ENCODE measurements at places on chromosomes 1 and 21.

DNA sequence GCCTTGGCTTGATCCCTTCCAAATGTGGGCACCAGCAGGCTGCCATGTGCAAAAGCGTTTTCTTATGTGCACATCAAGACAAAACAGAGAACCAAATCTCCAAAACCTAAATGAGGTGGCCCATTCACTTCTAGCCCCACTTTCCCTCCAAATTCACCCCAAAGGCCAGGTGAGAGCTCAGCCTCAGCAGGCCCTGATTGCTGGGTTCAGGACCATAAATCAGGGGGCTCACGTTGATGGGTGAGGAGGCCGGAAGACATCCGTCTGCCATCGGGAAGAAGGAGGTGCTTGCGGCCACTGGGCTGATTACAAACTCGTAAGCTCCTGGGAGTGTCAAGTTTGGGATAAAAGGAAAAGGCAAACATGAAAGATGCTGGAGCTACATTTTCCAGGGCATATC, 86.7 kb upstream of the CLDN14 start:
- no peaks in the 10 kb centered on the region for H3K36me3 ChIP-seq
- no peak overlapping the region for H3K27ac ChIP-seq
- no peaks in the 10 kb centered on the region for H3K4me1 ChIP-seq
- DNase-seq = no peak
- no peak overlapping the region for H3K4me3 ChIP-seq

GRCh38 chr1:110702260-110702659, 27.5 kb upstream of the KCNA3 start:
- H3K4me1 ChIP-seq = no peaks in the 10 kb centered on the region
- no peak overlapping the region for H3K27ac ChIP-seq
- DNase-seq = no peak
- no peaks in the 10 kb centered on the region for H3K27me3 ChIP-seq
- no peak overlapping the region for H3K4me3 ChIP-seq
- no peaks in the 10 kb centered on the region for H3K36me3 ChIP-seq

- no peaks in the 10 kb centered on the region for H3K4me1 ChIP-seq
- no peaks in the 10 kb centered on the region for H3K36me3 ChIP-seq
- no peak for DNase-seq
Observed at GRCh38 chr1:112253366-112253765, 142.6 kb upstream of the CTTNBP2NL start.

DNA sequence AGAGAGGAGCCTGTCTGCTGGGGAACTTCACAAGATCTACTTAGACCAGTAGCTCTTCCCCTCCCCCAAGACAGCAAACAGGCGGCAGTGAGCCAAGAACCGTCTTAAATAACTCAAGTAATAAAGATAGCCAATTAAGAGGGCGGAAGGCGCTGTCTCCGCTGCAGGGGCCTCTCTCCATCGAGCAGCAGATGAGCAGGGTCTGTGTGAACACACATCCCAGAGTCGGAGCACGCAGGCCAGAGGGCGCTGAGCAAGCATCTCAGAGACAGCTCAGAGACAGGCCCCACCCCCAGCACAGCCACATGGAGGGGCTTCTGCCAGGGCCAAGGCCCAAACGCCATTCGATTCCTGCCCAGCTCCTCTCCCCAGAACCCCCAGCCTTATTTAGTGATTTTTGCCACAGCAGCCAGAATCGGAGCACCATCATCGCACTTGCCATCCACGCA, 11.1 kb downstream of the IFFO2 start:
- DNase-seq = no peak
- H3K36me3 ChIP-seq = no peaks in the 10 kb centered on the region
- peak overlapping the region; percentile 71 for H3K27ac ChIP-seq
- H3K4me3 ChIP-seq = no peak overlapping the region

- no peaks in the 10 kb centered on the region for H3K27me3 ChIP-seq
- no peak overlapping the region for H3K27ac ChIP-seq
- DNase-seq = no peak
Observed at GRCh38 chr1:216898801-216899200, 175.6 kb upstream of the ESRRG start.

GRCh38 chr21:32496568-32496967, 84.1 kb downstream of the EVA1C start:
- no peak for DNase-seq
- peaks cover 29% of the 10 kb centered on the region for H3K4me1 ChIP-seq
- peaks cover 31% of the 10 kb centered on the region for H3K36me3 ChIP-seq

GRCh38 chr1:243686159-243686558, 163.9 kb downstream of the AKT3 start:
- H3K36me3 ChIP-seq = no peaks in the 10 kb centered on the region
- no peaks in the 10 kb centered on the region for H3K4me1 ChIP-seq
- no peak overlapping the region for H3K4me3 ChIP-seq

- no peaks in the 10 kb centered on the region for H3K36me3 ChIP-seq
- no peak overlapping the region for H3K27ac ChIP-seq
- no peak for DNase-seq
- peaks cover 16% of the 10 kb centered on the region for H3K4me1 ChIP-seq
Observed at GRCh38 chr1:224482619-224483018, 48.0 kb upstream of the WDR26 start.

- DNase-seq = no peak
- peaks cover 7% of the 10 kb centered on the region for H3K36me3 ChIP-seq
- peaks cover 10% of the 10 kb centered on the region for H3K4me1 ChIP-seq
Observed at GRCh38 chr1:58652651-58653184, 47.1 kb downstream of the MYSM1 start.

GRCh38 chr1:17516303-17517214, 22.9 kb upstream of the ARHGEF10L start:
- no peaks in the 10 kb centered on the region for H3K36me3 ChIP-seq
- no peak overlapping the region for H3K27ac ChIP-seq
- no peak for DNase-seq
- peaks cover 10% of the 10 kb centered on the region for H3K4me1 ChIP-seq
- no peak overlapping the region for H3K4me3 ChIP-seq

DNA sequence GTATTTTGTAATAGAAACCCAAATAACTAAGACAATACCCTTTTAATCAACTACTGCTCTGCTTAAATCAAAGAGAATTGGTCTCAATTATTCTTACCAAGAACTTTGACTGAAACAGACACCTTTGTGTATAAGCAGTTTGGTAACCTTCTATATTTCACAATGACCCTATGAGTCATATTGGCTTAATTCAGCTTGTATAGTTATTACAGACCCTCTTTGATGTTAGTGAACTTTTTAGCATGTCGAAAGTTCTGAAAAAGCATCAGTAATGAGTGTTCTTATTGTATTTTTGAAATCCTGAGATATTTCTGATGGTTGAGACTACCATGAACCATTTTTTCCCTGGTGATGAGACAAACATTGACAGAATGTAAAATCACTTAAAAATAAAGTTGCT, 43.3 kb upstream of the RABGAP1L start:
- H3K27me3 ChIP-seq = no peaks in the 10 kb centered on the region
- no peak overlapping the region for H3K4me3 ChIP-seq
- no peak for DNase-seq
- H3K27ac ChIP-seq = no peak overlapping the region
- no peaks in the 10 kb centered on the region for H3K4me1 ChIP-seq
- H3K36me3 ChIP-seq = no peaks in the 10 kb centered on the region

GRCh38 chr1:213720032-213720431, 267.7 kb upstream of the PROX1 start:
- H3K27ac ChIP-seq = no peak overlapping the region
- H3K36me3 ChIP-seq = no peaks in the 10 kb centered on the region
- H3K27me3 ChIP-seq = no peaks in the 10 kb centered on the region
- H3K4me1 ChIP-seq = peaks cover 5% of the 10 kb centered on the region
- H3K4me3 ChIP-seq = no peak overlapping the region

DNA sequence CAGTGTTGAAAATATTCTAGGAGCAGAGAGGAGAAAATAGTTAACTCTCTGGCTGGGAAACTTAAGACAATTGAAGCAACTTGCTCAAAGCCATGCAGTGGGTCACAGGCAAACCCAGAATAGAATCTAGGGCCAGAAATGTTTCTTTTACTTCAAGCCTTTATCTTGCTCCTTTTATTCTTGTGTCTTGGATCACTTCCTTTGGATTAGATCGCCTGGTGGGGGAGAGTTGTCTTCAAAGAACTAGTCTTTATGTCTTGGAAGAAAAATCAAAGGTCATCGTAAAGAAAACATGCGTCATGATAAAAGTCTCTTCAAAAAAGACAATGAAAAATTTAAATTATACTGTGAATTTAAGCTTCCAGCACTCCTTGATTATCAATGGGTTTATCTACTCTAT, 493.6 kb upstream of the USP24 start:
- H3K27me3 ChIP-seq = no peaks in the 10 kb centered on the region
- no peak for DNase-seq
- H3K4me1 ChIP-seq = no peaks in the 10 kb centered on the region
- H3K27ac ChIP-seq = no peak overlapping the region
- H3K4me3 ChIP-seq = no peak overlapping the region
- H3K36me3 ChIP-seq = no peaks in the 10 kb centered on the region

GRCh38 chr1:198276241-198276640, 119.4 kb downstream of the NEK7 start:
- no peak overlapping the region for H3K27ac ChIP-seq
- H3K4me1 ChIP-seq = no peaks in the 10 kb centered on the region
- DNase-seq = no peak
- H3K27me3 ChIP-seq = no peaks in the 10 kb centered on the region

DNA sequence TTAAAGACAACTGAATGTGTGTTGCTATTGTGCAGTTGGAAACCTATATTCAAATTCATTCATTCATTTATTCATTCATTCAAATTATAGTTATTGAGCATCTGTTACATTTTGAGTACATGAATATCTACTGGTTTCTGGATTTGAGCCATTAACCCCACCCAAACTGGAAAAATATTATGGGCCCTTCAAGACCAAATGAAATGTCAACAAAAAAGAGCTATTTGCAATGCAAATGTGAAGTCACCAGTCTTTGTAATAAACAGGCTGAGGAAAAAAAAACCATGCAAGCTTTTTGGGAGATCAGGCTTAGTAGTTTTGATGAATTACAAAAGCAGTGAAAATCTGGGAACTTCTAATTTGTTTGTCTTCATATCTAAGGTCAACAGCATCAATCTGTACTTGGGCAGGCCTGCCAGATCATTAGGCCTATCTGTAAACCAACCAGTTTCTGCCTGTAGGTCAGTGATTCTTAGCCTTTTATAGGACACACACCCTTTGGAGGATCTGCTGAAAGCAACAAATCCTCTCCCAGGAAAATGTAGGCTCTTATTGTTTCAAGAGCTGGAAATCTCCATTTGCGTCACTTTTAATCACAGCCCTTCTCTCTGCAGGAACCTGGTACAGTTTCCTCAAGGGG, 134.7 kb downstream of the FAM78B start:
- no peak overlapping the region for H3K27ac ChIP-seq
- no peak for DNase-seq
- no peak overlapping the region for H3K4me3 ChIP-seq

- H3K27ac ChIP-seq = no peak overlapping the region
- H3K4me1 ChIP-seq = peaks cover 5% of the 10 kb centered on the region
- H3K36me3 ChIP-seq = peaks cover 7% of the 10 kb centered on the region
- no peak overlapping the region for H3K4me3 ChIP-seq
- DNase-seq = no peak
Observed at GRCh38 chr1:19612530-19612929, 31.6 kb upstream of the NBL1 start.

Data from suprapubic skin (tissue), 4 donors.